ENCODE measurements at places on chromosomes 3 and 15. TPM values are rescaled to one million over a fixed set of nuclear protein-coding genes. Genes with fewer than 3 reads are reported as not detected.

GRCh38 chr3:149771652-149772271, 19.5 kb upstream of the COMMD2 start:
- no peaks in the 10 kb centered on the region for H3K27me3 ChIP-seq
- peaks cover 4% of the 10 kb centered on the region for H3K4me1 ChIP-seq
- DNase-seq: peak; percentile 71
- H3K36me3 ChIP-seq: no peaks in the 10 kb centered on the region
- no peak overlapping the region for H3K27ac ChIP-seq

DNA sequence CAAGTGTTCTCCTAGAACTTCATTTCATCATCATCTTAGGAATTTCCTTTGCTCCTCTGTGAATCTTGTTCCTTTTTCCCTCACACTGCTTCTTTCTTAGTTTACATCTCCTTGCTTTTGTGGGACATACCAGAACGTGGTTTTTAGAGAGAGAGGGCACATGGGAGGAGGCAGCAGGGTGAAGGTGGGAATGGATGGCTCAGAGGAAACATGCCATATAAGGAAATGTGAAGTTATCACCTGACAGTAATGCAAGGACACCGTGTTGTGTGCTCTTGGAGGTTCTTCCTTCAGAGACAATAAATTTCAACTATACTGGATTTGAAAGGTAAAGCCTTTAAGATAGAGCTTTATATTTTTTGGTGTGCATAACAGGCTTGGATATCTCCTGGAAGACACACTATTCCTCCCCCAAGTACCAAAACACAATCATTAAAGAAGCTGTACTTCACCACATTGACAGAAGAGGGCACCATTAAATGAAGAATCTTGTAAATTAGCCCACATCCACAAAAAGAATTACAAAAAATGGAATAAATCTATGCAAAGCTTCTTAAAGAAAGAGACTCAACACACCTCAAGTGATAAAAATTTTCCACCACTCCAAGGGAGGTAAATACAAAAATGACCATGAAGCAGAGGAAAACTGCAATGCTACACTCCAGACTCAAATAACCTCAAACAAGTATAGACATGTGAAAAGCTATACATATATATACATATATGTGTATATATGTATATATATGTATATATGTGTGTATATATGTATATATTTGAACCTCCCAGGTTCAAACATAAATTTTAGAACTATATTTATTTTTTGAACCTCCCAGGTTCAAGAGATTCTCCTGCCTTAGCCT, 26.1 kb downstream of the RPL39L start:
- H3K27ac ChIP-seq: peak overlapping the region; percentile 73
- H3K4me3 ChIP-seq: no peak overlapping the region
- no peaks in the 10 kb centered on the region for H3K27me3 ChIP-seq
- no peaks in the 10 kb centered on the region for H3K4me1 ChIP-seq

DNA sequence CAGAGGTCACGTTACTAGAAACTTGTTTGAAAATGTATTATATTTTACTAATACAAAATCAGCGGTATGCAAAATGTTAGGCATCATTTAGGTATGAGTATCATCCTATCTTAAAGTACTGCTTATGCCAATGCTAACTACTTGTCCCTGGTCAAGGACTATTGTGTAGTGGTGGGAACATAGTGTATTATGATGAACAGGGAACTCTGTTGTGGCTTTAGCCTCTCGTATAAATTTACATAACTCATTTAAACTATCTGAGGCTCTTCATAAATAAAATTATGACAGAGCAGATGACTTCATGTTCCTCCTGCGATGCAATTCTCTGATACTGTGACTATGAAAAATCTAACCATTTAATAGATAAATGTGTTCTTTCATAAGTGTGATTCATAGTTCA, 451.9 kb downstream of the NLGN1 start:
- no peak overlapping the region for H3K27ac ChIP-seq
- DNase-seq: no peak
- no peaks in the 10 kb centered on the region for H3K27me3 ChIP-seq
- H3K4me1 ChIP-seq: no peaks in the 10 kb centered on the region
- no peaks in the 10 kb centered on the region for H3K36me3 ChIP-seq

EFCC1 gene
- total RNA-seq: 10.7 TPM

STARD9 gene
- total RNA-seq: 16.5 TPM

DNA sequence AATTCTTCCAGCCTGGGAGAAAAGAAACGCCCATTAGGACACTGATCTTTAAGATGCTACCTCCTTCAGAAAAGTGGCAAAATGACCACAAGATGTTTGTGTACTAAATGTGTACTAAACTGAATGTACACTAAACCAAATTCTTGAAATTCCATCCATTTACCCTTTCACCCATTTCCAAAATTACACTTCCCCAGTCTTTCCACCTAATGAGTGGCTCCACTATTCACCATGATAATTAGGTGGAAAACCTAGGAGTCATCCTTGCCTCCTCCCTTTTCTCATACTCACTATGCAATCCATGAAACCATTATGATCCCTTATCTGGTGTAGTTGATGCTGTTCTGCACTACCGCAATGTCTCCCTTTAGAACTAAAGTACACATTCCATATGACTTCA, 452.1 kb upstream of the THBS1 start:
- H3K4me3 ChIP-seq: no peak overlapping the region
- H3K27me3 ChIP-seq: no peaks in the 10 kb centered on the region
- no peak for DNase-seq
- peaks cover 6% of the 10 kb centered on the region for H3K4me1 ChIP-seq
- no peak overlapping the region for H3K27ac ChIP-seq

DNA sequence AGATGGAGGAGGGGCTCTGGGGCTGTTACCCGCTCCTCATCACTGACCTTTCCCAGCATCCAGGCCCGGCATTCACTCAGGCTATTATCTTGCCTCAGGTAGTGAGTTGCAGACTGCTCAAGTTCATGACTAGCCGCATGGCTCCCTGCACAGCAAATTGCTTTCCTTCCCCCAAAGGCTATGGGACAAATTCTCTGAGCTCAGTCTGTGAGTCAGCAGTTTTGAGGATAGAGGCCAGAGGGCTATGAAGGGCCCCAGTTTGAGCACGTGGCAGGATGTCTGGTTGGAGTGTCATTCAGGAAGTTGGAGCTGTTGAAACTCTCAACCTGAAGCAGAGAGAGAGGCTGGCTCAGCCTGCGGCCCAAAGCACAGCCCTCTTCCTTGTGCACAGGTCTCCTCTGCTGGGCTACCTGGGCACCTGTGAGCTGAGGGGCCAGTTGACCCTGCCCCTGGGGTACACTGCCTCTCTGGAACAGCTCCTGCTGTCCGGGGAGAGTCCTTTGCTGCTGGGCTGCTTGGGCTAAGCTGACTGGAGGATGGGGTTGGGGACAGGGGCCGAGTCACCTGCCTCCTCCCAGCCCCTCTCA, 7.9 kb downstream of the FAH start:
- no peaks in the 10 kb centered on the region for H3K27me3 ChIP-seq
- H3K4me1 ChIP-seq: peaks cover 8% of the 10 kb centered on the region
- no peak for DNase-seq
- H3K4me3 ChIP-seq: no peak overlapping the region

GATM gene
- total RNA-seq: 10.7 TPM

THRB gene
- total RNA-seq: 0.77 TPM

DNA sequence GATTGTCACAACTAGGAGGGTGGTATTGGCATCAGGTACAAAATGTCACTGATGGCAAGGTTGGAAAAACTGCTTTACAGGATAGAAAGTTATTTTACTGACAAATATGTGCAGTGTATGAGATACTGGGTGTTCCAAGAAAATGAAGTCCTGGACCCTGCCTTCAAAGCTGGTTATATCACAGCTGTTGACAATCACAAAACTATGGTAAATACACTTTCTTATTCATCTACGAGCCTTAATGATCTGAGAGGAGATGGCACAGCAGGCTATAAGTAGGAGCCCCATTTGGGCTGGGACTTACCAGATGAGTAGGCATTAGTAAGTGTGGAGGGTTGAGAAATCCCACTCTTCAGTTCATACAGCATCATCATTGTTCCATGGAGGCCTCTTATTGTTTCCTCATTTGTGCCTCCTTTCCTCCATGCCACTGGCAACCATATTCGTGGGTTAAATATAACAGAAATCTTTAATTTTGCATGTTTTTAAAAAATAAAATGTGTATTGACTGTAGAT, 66.9 kb downstream of the CMTM8 start:
- H3K4me1 ChIP-seq: peaks cover 17% of the 10 kb centered on the region
- no peak for DNase-seq
- no peak overlapping the region for H3K27ac ChIP-seq
- peaks cover 3% of the 10 kb centered on the region for H3K36me3 ChIP-seq

GRCh38 chr3:171744158-171744741, 66.0 kb downstream of the PLD1 start:
- H3K4me1 ChIP-seq: no peaks in the 10 kb centered on the region
- H3K36me3 ChIP-seq: no peaks in the 10 kb centered on the region
- no peak for DNase-seq
- H3K27me3 ChIP-seq: no peaks in the 10 kb centered on the region
- H3K27ac ChIP-seq: no peak overlapping the region
- no peak overlapping the region for H3K4me3 ChIP-seq

DUOX1 gene
- total RNA-seq: not detected

SCAANT1 gene
- not detected for total RNA-seq

DNA sequence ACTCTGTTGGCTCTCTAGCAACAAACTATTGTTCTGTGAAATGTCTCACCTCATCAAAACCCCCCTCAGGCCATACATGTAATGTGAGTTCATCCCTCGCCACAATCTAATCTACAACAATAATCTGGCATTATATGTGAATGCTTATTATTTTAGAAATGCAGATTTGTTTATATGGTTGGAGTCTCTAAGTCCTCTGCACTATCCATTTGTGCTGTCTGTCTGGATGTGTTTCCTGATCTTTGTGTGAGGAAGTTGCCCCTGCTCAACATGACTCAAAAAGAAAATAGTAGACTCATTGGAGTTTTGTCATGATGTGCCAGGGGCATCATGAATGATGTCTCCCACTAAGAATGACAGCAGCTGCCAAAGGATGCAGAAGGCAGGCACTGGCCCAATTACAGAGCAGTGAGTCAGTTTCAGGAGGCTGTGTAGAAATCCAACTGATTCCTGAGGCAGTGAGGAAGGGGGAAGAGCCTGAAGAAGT, 161.6 kb upstream of the PDZRN3 start:
- no peak for DNase-seq
- H3K4me3 ChIP-seq: no peak overlapping the region
- peaks cover 21% of the 10 kb centered on the region for H3K4me1 ChIP-seq
- H3K36me3 ChIP-seq: no peaks in the 10 kb centered on the region
- no peaks in the 10 kb centered on the region for H3K27me3 ChIP-seq

DNA sequence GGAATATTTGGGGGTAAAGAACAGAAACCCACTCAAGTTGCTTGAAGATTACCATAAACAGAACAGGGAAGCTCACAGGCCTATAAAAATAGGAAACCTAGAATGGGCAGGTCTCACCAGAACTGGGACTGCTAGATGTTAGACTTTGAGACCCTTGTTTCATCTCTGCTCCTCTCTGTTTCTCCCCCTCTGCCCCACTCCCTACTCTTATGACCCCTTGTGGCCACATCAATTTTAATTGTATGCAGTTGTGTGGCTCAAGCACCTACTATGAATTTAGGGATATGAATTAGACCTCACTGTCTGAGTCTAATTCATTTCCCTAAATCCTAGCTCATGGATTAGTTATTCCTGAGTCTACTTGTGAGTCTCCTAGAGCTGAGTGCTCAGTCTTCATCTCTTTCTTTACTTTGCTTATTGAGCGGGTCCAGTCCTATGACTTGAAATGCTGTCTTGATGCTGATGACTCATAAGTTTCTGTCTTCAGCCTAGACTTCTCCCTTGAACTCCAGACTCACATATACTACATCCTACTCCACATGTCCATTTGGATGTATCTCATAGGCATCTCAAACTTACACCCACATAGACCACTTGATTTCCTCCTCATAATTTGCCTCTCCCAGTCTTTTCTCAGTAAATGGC, 78.7 kb downstream of the ITPR1 start:
- no peak overlapping the region for H3K4me3 ChIP-seq
- H3K27me3 ChIP-seq: no peaks in the 10 kb centered on the region
- no peaks in the 10 kb centered on the region for H3K36me3 ChIP-seq
- H3K27ac ChIP-seq: no peak overlapping the region

GRCh38 chr3:6551165-6551564, 309.8 kb upstream of the GRM7 start:
- peaks cover 15% of the 10 kb centered on the region for H3K36me3 ChIP-seq
- H3K4me3 ChIP-seq: no peak overlapping the region
- DNase-seq: no peak
- no peak overlapping the region for H3K27ac ChIP-seq
- no peaks in the 10 kb centered on the region for H3K4me1 ChIP-seq

- H3K4me3 ChIP-seq: no peak overlapping the region
- no peaks in the 10 kb centered on the region for H3K27me3 ChIP-seq
- no peak for DNase-seq
- H3K27ac ChIP-seq: peak overlapping the region; percentile 30
These were observed 15.7 kb upstream of the LRCH3 start for GRCh38 chr3:197775317-197775716.

DNA sequence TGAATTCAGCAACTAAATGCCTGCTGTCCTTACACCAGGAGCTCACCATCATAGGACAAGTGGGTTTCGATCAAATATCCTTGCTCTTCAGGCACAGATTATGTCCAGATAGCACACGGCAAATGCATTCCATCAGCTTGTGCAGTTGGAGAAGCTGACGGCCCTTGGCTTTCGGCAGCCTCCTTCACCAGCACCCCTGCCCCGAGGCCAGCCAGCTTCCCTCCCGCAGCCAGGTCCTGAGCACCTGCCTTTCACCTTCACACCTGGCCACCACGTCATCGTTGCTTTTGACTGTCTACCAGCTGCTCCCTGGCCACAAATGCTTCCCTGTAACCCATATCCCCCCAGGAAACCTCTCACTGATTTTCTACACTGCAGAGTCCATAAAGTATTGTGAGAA, 355.5 kb downstream of the OCA2 start:
- peak overlapping the region; percentile 50 for H3K27ac ChIP-seq
- no peak overlapping the region for H3K4me3 ChIP-seq
- peaks cover 2% of the 10 kb centered on the region for H3K36me3 ChIP-seq
- DNase-seq: no peak
- H3K27me3 ChIP-seq: no peaks in the 10 kb centered on the region

PSTPIP1 gene
- total RNA-seq: 1.5 TPM

GRCh38 chr3:94978084-94978483, 915.2 kb downstream of the NSUN3 start:
- no peaks in the 10 kb centered on the region for H3K4me1 ChIP-seq

DNA sequence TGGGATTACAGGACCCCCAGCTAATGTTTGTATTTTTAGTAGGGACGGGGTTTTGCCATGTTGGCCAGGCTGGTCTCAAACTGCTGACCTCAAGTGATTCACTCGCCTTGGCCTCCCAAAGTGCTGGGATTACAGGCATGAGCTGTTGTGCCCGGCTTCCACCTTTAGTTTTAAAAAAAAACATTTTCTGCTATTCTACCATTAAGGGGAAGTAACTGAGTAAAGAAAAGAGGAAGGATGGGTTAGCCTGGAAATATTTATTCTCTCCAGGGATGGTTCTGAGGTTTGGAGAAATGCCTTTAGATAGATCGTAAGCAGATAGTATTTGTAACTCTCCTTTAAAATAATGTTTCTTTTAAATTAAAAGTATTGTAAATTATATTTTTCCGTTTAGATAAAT, 3.1 kb downstream of the AP4E1 start:
- peaks cover 21% of the 10 kb centered on the region for H3K4me1 ChIP-seq
- H3K27ac ChIP-seq: no peak overlapping the region
- no peak for DNase-seq
- H3K36me3 ChIP-seq: no peaks in the 10 kb centered on the region
- no peak overlapping the region for H3K4me3 ChIP-seq

ABHD6 gene
- 5.5 TPM for total RNA-seq
